Lung microvascular endothelial cell (primary cell): ENCODE measurements at places on chromosomes 12 and 14.
A peak's percentile ranks its signal among the peaks of the same experiment; 100 is the strongest.

DNA sequence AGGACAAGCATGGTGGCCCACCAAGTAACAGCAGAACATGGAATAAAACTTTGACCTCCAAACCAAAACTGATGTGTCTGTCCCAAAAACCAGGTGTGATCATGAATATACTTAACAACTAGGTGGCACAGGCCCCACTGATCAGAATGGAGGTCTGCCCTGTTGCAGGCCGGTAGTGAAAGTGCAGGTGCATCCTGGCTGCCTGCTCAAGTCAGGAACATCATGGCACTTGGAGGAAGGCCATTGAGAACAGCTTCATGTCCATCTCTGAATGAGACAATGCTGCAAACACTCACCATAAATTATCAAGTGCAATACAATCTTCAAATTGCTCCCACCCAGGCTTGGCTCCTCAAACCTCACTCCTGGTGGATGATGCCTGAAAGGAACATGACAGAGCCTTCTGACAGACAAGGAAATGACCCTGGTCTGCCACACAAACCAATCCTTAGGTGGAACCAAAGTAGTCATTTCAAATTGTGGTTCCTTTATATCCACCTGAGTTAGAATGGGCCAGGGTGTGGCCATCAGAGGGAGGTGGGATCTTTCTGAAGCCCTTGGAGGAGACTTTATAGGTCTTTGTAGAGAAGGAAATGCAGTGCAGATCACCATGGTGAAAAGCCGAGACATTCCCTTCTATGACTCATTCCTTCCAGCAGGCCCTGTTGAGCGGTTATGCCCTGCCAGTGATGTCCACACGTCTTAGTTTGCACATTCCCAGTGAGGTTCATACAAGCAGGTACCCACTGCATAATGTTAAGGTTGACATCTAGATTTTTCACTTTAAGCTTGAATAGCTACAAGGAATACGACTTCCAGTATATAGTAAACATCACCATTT, 36.0 kb downstream of the EGLN3 start:
- DNase-seq, result peak; percentile 85

GRCh38 chr12:132285991-132286681, 43.3 kb downstream of the GALNT9 start:
- peak; percentile 28 for DNase-seq

DNA sequence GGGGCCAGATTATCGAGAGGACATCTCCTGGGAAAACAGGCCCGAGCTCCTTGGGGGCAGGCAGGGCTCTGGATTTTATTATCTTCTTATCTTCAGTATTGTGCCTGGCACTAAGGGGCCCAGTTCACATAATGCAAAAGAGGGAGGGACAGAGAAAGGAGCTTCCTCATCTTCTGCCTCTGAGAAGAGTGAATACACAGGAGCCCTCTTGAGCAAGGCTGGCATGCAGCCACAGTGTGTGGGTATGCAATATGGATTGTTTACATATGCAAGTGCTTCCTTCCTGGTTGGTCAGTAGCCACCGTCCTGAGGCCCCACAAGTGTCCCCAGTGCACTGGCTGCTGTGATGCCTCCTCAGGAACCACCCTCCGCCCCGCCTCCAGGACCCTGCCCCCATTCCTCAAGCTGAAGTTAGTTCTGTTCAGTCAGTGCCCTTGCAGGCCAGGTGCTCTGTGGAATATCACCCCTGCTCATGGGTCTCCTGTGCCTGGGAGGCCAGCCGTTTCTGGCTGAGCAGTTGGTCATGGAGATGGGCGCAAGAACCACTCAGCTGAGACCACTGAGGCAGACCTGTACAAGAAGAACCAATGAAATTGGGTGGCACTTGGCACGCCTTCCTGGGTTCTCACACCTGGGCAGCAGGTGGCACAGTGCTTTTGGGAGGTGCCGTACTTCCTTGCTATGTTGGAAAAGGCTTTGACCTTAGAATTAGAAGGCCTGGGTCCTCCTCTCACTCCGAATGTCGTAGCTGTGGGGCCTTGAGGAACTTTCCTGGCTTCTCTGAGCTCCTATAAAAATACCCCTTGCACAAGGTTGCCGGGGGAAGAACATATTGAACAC, 35.1 kb upstream of the ACTN1 start:
- peak; percentile 55 for DNase-seq

GRCh38 chr12:58593557-58594304, 326.6 kb downstream of the LRIG3 start:
- DNase-seq, result no peak

- DNase-seq, result peak; percentile 36
Observed at GRCh38 chr12:105522166-105522825, 191.8 kb downstream of the C12orf75 start.

DNA sequence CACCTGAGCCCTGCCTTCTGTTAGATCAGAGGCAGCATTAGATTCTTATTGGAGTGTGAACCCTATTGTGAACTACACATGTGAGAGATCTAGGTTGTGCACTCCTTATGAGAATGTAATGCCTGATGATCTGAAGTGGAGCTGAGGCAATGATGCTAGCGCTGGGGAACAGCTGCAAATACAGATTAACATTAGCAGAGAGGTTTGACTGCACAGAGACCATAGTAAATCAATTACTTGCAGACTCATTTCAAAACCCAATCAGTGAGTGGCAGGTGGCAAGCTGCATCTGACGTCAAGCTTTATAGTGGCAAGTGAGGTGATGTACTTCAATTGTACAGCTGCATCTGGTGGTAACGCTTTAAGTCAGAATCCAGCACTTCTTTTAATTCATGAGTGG, 141.6 kb downstream of the GPHN start:
- no peak for DNase-seq

- no peak for DNase-seq
Observed at GRCh38 chr12:49767333-49767732, 26.0 kb downstream of the TMBIM6 start.

GRCh38 chr12:6265038-6265405, 45.5 kb upstream of the PLEKHG6 start:
- DNase-seq, result no peak

GRCh38 chr12:62438098-62438692, 28.4 kb upstream of the MON2 start:
- DNase-seq, result peak; percentile 70

- no peak for DNase-seq
Observed at GRCh38 chr12:58487255-58487654, 433.0 kb downstream of the LRIG3 start.

- DNase-seq, result peak; percentile 82
Observed at GRCh38 chr12:14384783-14385638, 19.5 kb downstream of the ATF7IP start.

- DNase-seq, result no peak
Observed at GRCh38 chr12:96327889-96328288, 72.3 kb downstream of the CDK17 start.

DNA sequence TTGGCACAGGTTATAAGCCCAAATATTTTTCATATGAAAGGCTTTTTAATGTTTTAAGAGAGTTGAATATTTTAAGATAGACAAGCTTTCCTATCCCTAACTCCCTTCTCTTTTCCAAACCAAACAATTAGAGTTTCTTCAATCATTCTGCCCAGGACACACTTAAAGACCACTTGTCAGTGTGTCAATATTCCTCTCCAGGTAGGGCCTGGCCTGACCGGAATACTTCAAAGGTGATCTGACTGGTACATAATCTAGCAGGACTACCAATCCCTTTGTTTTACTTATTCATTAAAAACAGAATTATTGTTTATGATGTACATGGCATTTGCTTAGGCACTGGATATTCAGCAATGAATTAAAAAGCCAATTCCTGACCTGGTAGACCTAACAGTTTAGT, 24.2 kb upstream of the SNRPF start:
- DNase-seq, result no peak

GRCh38 chr12:92404921-92405320, 259.3 kb upstream of the BTG1 start:
- DNase-seq, result no peak

- DNase-seq, result peak; percentile 23
Observed at GRCh38 chr14:80388980-80389711, 177.8 kb upstream of the DIO2 start.

GRCh38 chr12:16384732-16385131, 37.3 kb downstream of the MGST1 start:
- DNase-seq, result no peak

GRCh38 chr14:85279407-85279806, 250.5 kb upstream of the FLRT2 start:
- DNase-seq, result no peak

DNA sequence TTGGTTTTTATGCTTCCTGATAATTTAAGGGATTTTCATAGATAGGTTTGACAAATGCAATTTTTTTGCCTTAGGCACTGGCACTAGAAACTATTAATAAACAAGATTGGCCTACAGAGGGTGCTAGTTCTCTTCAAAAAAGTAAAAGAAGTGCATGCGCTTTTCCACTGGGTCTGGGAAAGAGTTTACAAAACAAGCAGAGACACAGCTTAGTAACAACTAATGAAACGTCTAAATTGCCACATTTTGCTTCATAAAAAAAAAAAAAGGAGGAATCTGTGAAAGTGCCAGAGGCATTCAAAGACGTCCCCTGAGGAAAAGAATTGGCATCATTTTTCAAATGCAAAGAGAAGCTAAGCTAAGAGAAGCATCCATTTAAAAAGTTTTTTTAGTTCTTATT, 58.3 kb upstream of the EEA1 start:
- peak; percentile 87 for DNase-seq

DNA sequence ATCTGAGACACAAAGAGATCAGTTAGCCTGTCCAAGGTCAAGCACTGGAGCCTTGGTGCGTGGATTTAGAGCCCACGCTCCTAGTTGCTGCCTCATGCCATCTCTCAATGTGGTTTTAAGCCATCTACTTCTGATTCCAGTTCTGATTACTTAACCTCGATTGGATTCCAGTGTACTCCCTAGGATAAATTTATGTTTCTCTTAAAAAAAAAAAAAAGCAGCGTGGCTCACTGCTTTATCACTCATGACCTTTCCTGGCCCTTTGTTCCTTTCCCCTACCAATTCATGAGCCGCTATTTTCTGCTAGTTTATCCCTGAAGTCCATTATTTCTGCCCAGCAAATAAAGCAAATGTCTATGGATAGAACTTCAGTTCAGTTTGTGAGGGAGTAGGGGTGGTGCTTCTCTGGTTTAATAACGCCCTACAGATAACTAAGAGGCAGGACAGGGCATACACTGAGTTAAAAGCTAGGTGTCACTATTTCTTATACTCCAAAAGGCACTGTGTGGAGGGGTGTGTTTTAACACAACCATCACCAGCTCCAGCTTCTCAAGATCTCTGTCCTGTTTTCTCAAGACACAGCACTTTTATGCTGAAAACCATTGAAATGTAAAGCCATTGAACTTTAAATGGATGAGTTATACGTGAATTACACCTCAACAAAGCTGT, 9.8 kb upstream of the PARP11 start:
- DNase-seq, result peak; percentile 31

DNA sequence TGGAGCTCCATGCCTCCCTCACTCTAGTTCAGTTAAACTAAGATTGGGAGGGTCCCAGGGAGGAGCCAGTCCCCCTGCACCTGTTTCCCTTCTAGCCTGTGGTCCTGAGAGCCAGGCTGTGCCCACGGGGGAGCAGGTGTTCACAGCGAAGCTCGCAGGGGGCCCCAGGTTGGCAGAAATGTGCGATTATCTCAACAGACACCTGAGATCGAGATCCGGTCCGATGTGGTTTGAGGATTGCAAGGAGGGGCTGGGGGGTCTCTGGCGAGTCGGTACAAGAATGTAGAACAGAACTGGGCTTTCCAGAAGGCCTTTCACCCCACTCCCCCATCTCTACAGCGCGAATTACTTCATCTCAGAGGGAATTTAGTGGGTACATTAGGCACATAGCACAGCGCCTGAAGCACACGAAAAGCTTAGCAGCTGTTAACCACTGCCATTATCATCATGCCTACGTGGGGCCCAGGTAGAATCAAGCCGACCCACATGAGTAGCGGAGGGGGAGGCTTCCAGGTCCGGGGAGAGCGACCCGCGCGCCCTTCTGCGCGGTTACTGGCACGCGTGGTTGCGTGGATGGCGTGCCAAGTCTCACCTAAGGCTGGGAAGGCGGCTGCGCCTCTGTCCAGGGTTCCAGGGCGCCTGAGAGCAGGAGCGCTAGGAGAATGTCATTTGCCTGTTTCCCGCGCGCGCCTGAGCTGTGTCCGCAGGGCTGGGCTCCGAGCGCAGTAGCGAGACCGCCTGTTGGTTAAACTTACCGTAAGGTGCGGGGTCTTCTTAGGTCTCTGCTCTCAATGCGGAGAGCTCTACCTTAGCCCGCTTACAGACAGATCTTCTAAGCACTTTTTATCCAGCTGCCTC, 1539.5 kb upstream of the TMEM132C start:
- DNase-seq, result no peak

DNA sequence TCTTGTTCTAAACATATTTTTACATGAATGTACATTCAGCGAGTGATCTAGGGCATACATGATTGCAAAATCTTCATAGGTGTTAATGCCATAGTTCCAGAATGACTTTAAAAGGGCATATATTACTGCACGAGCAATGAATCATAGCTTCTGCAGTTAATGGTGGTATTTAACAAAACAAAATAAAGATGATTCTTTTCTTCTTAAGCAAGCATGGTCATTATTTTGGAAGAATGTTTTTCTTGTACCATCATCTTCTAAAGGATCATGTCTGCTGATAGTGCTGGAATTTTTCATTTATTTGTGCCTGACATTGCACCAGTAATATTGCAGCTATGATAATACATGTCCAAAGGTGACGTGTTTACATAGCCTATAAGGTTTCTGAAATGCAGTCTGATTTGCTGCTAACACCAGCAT, 388.6 kb downstream of the CCDC91 start:
- no peak for DNase-seq

DNA sequence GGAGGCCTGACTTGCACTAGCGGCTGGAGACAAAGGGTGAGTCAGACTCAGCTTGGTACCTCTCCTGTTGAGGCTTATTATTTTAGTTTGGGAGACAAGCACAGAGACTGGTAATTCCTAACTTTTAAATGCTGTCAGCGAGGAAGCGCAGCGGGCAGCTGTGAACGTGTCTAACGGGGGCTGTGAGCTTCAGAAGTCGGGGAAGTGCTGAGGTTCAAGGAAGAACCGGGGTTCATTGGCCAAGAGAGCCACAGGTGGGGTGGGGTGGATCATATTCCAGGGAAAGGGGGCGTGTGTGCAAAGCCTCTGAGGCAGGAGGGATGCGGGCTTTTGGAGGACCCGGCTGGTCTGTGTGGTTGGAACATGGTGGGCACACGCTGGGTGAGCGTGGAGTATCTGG, 36.1 kb upstream of the ADGRD1 start:
- DNase-seq, result no peak

GRCh38 chr14:105181549-105182295, 610 bp upstream of the NUDT14 start:
- no peak for DNase-seq

DNA sequence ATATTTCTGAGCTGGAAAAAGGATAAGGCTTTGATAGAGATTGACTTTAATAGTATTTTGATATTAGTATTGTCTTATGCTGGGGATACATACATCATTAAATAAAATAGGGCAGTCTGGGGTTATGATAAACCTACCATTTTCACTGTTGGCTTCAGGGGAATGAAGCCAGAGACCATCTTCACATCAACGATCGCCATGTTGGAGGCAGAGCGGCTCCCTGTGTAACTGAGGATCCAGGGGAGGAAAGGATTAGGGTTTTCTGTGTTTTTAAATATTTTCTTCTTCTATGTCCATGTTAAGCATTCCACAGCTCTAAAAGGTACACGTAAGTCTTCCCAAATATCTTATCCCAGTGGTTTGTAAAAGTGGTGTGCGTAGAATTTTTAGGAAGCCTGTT, 45.4 kb downstream of the A2M start:
- DNase-seq, result no peak
